T follicular helper cell (primary cell): ENCODE measurements at places on chromosomes 1 and 21.

GRCh38 chr1:119564548-119564947, 57.5 kb downstream of the HSD3B1 start:
- DNase-seq, result no peak

DNA sequence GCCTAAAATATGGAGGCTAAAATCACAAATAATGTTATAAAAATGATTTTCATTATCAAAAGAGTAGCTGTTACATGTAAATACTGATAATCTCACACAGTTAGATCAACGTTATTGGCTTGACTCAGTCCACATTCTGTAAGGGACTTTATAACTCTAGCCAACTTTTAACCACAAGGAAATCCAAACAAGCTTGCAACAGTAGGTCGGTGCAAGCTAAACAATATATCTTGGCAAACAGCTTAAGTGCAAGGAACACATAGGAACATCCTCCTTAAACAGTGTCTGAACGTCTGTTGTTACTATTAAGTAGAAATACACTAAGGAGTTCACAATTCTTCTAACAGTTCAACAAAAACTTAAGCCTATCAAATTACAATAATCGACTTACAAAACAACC, 126.7 kb downstream of the EIF4G3 start:
- DNase-seq, result no peak

GRCh38 chr1:85473390-85473789, 8.4 kb upstream of the DDAH1 start:
- DNase-seq, result no peak

DNA sequence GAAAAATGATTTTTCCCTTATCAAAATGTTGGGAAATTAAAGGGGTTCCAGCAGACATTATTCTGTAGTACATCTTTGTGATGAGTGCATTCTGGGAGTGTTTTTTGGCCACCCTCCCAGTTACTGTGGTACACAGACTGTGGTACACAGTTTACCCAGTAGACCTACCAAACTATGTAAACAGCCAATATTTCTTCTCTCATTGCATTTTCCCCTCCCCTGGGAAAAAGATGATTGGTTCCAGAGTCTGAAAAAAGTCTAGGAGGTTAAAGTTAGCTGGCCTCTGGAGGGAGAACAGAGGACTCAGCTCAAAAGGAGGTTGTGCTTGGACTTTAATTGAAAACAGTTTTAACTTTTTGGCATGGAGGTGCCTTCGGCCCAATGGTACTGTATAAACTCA, 42.5 kb downstream of the PGM1 start:
- no peak for DNase-seq

GRCh38 chr1:151611288-151611790, 511 bp upstream of the SNX27 start:
- no peak for DNase-seq

- DNase-seq, result no peak
Measured at GRCh38 chr1:237492359-237492758, 398.4 kb downstream of the ZP4 start.

- no peak for DNase-seq
Measured at GRCh38 chr1:211634931-211635330, 40.5 kb downstream of the NEK2 start.

- no peak for DNase-seq
Measured at GRCh38 chr1:63189677-63190076, 132.7 kb upstream of the FOXD3 start.

GRCh38 chr1:184062640-184063286, 11.2 kb downstream of the TSEN15 start:
- no peak for DNase-seq

DNA sequence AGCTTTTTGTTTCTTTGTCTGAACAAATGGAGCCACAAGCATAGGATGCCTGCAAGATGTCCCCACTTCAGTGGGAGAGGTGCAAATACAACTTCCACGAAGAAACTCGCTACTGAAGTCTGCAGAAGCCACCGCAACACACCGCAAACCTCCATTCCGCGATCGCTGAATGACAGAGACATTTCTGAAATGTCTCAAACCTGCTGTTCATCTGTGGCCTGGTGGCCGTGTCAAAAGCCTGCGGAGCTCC, 1.0 kb downstream of the TP53BP2 start:
- DNase-seq, result peak; percentile 36

DNA sequence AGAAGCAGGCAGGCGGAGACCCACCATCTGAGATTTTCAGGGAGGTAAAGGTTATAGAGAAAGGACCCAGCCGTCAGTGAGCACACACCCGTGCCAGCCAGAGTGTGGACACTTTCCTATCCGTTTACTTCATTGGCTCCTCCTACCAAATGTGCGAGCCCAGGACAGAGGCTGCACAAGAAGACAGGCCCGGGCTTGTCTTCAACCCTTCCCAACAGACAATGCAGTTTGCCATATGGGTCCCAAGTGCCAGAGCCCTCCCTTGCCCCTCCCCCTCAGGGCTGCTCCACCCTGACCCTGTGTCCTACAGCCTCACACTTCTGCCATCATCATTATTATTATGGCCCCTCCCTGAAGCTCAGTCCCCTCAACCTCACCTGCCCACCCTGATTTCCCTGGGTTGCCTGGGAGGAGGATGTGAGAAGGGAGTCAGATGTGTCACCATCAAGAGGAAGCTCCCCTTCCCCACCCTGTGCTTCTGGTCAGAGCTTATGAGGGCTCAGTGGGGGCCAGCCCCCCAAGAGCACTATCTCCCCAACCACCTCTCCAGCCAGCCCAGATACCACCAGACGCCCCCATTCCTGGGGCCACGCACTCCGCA, 9.4 kb downstream of the LAPTM5 start:
- DNase-seq, result no peak

DNA sequence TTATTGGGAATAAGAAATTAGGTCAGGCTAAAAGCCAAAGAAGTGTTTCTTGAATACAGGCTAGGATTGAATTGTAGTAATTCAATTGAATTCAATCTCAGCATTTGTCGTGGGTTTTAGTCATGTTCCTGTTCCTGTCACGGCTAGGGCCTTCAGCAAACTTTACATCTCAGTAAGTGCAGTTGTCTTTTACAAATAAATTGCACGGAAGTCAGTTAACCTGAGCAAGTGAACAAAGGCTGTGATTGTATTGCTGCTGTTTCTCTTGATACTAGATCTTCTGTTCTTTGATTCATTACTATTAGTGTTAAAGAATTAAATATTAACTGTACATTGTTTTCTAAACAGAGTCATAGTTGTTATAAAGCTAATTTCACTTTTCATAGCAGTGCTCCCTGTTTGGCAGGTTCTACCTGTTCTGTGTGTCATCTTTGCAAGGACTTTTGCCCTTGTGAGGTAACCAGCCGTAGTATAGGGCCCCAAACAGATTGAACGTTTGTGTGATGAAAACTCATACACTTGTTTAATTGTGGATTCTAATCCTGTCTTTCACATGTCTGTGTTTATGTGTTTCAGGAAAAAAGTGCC, 164.4 kb downstream of the EDEM3 start:
- DNase-seq, result no peak

DNA sequence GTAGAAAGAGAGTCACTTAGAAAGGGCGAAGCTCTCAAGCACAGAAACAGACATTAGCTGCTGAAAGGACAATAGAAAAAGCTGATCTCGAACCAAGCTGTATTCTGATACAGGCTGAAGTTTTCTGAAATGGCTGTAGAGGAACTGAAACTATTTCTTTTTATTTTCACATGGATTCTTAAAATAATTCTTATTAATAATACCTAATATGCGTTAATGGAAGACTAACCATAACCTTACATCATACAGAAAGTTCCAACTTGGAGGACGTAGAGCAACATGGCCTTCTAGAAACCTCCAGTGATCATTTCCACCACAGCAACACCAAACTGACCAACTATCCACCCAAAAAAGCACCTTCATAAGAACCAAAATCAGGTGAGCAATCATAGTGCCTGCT, 52.8 kb upstream of the ACADM start:
- DNase-seq, result no peak

DNA sequence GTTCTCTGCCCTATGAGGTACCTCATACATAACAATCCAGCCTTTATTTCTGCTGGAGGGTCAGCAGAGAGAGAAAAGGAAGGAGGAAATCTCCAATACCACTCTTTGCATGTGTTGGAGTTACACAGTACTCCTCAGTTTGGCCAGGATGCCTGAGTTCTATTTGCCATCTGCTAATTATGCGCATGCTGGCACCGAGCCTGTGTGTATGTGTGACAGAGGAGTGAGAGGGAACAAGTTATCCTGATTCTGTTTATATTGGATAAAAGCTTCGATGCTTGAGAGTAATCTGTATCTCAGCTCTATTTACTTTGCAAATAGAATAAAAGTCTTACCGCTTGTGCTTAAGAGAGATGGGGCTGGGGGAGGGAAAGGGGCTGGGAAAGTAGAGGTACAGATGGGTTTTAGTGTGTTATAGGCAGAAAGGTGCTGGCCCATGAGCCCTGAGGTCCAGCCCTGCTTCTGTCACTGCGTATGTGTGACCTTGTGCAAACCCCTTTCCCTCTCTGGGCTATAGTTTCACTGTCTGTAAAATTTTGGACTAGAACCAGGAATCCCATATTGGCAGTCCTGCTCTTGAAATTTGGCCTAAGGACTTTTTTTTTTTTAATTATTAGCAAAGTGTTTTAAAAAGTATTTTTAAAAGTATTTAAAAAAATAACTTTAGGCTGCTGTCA, 54.5 kb upstream of the PLXNA2 start:
- DNase-seq, result no peak

GRCh38 chr1:188817814-188818213, 1659.8 kb downstream of the BRINP3 start:
- DNase-seq, result no peak

- DNase-seq, result no peak
Measured at GRCh38 chr1:155093911-155094621, 15.4 kb downstream of the EFNA3 start.

- no peak for DNase-seq
Measured at GRCh38 chr1:56502700-56503245, 76.6 kb downstream of the PLPP3 start.

GRCh38 chr1:49229555-49229954, 452.9 kb upstream of the BEND5 start:
- DNase-seq, result no peak

- DNase-seq, result no peak
Measured at GRCh38 chr1:160081261-160081936, at the start of gene KCNJ9. TSS of gene KCNJ9 (plus strand) at chr1:160081538. CDS start at chr1:160084031, 2,493 bp downstream.
